ENCODE measurements at places on chromosomes 2 and 18.

GRCh38 chr2:237383991-237384671 is 29.8 kb downstream of the COL6A3 start:
- DNase-seq = no peak

GRCh38 chr2:140288726-140289125 is 1508.5 kb upstream of the NXPH2 start:
- no peak for DNase-seq

DNA sequence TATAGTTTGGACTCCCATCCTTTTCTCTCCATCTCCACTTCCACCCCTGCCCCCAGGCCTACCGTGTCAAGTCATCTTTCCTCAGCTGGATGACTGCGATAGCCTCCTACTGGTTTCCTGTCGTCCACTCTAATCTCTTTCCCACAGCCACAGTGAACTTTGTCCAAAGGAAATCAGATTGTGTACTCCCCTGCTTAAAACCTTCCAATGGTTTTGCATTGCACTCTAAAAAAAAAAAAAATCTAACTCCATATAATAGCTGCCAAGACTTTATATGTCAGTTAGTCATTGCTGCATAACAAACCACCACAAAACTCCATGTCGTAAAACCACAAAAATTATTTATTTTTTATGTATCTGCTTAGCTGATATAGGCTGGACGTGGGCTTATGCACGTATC is 160.2 kb upstream of the CCDC68 start:
- no peak for DNase-seq

DNA sequence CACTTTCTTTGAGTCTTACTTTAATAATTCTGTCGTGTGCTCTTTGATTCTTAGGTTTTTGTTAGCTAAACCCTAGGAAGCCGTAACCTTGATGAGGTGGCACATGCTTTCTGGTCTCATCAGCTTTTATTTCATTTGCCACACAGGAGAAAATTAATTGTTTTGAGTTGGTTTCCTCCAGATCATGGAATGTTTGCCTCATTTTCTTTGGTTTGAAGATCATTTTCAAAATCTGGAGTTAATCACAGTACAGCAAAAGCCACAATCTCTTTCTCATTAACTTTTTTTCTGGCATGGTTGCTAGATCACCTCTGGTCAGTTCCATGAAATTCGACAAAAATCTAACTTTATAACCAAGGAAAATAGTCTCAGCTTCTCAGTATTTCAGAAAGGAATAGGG is 182.9 kb downstream of the MYO1B start:
- no peak for DNase-seq

- no peak for DNase-seq
Measured at GRCh38 chr2:226489775-226490541, 309.7 kb downstream of the IRS1 start.

GRCh38 chr2:193446967-193447366 is 1252.2 kb upstream of the TMEFF2 start:
- no peak for DNase-seq

DNA sequence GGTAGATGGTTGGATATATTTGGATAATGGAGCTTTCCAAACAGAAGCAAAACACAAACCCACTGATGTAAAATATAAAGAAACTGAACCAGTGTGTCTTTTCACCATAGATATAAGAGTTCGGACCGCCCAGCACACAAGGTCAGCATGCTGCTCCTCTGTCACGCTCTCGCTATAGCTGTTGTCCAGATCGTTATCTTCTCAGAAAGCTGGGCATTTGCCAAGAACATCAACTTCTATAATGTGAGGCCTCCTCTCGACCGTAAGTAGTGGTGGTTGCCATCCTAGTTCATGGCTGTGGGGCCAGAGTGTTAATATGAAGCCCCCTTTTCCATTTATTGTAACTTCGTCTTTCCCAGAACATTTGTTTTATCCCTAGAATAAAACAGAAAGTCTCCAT is 125.2 kb upstream of the LYPD6 start:
- DNase-seq = no peak

DNA sequence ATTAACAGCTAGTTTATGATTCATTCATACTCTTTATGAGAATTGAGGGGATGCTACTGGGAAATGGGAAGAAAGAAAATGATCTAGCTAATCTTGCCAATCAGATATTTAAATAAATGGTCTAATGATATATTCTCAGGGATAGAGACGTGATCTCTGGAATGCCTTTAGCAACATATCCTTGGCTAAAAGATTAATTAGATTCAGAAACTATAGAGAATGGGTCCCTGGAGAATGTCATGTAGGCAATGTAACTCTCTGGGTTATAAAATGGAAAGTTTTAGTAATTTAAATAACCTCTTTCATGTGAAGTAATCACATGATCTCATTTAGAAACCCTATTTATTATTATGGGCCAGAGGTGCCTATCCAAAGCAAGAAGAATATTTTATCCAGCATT is 771.0 kb upstream of the CDH2 start:
- no peak for DNase-seq

- no peak for DNase-seq
Measured at GRCh38 chr2:12602661-12603060, 114.1 kb upstream of the TRIB2 start.

DNA sequence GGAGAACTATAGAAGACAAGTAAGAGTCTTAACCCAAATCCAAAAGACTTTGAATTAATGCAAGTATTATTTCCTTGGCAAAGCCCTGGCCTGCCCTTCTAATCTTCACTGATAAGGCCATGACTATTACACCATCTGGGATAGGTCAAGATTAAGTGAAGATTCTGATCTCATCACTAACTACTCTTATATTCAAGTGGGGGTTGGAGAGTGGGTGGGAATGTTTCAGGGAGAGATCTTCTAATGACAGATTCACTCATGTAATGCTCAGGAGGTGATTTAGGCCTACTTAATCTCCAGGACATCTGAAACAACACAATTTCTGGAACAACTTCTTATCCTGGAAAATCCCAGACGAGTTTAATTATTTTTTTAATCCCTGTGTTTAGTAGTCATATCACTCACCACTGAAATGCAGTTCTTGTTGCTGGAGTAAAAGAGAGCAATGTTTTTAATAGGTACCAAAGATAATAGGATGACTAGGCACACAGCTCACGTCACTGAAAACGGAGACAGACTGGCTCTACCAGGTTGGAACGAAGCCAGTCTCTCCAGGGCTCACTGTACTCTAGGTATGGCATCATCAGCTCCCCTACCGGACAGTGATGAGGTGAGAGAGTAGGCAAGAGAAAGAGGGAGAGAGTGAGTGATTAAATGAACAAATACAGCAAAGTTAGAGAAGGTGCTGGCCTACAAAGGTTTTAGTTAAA is 133.1 kb downstream of the NCKAP5 start:
- no peak for DNase-seq

DNA sequence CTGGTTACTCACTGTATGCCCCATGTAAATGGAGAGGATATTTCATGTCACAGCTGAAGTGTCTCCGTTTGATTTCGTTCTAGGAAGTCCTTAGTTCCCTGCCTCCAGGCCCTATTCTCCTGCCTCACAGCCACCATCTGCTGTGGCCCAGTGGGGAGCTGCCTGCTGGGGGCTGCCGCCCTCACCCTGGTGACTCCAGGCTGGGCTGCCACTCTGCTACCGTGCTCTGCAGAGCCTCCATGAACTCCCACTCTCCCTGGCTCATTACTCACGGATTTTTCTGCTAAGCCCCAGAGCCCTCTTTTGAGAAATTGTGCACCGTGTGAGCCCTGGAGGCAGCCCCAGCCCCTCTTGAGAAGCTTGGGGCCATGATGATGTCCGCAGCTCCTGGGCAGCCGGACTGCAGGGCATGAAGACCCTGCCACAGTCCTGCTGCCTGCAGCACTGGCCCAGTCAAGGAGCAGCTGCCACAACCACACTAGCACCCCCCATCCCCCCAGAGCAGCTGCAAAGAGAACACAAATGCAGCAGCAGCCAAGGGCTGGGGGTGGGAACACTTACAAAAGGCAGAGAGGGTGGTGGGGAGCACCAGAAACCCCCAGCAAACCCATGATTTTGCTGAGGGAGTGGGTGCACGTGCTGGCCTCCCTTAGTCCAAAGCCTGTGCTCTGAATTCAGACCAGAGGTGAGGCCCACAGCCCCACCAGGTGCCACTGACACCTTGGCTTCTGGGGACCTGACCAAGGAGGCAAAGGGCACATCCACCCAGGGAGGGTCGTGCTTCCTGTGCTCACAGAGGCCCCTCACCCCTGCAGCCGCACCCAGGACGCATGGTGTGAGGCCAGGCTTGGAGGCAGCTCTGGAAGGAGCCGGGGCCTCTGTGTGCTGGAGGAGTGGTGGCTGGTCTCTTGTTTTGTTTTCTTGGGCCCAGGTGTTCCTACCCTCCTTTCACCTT is 270.2 kb upstream of the RAB6C start:
- no peak for DNase-seq

GRCh38 chr18:66729442-66730239 is 125.8 kb upstream of the CDH19 start:
- DNase-seq = no peak

- no peak for DNase-seq
Measured at GRCh38 chr2:147398996-147399395, 445.8 kb upstream of the ACVR2A start.

DNA sequence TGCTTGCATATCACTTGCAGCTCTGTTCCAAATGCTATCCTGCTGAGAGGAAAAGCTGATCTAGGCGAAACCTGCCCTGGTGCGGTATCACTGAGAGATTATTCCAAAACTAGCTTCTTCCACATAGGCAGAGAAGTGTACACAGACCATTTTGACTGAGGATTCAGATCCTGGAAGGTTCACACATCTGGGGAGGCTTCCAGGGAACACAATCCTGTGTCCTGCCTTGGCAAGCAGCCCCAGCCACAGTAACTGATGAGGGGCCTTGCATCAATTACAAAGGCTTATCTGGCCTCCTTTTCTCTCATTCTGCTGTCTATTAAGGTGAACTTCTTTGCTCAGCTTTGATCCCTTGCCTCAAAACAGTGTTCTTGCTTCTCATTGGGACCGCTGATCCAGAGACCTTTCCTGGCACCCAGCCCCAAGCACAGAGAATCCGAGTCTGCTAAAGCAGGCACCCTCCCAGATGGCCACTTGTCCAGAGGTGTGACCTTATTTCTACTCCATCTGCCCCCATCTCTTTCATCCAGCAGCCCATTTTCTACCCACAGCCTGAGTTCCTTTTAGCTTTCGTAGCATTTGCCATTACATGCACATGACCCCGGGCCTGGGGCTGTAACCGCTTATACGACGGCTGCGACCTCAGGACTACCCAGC is 52.3 kb upstream of the ZFP36L2 start:
- no peak for DNase-seq

GRCh38 chr2:78890935-78891334 is 134.6 kb upstream of the REG3G start:
- no peak for DNase-seq

DNA sequence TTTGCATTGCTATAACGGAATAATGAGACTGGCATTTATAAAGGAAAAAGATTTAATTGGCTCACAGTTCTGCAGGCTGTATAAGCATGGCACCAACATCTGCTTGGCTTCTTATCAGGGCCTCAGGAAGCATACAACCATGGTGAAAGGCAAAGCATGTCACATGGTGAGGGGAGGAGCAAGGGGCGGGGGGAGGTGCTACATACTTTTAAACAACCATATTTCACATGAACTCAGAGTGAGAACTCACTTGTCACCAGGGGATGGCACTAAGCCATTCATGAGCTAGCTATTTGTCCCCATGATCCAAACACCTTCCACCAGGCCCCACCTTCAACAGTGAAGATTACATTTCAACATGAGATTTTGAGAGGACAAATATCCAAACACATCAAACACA is 188.7 kb downstream of the MBD5 start:
- DNase-seq = no peak

All from stimulated activated CD4-positive, alpha-beta T cell treated with anti-CD3 and anti-CD28 coated beads, Interleukin-15, amount 100 ng/mL, for 1 hour (primary cell).